EH (cell line): ENCODE measurements at places on chromosomes 7 and 10.

DNA sequence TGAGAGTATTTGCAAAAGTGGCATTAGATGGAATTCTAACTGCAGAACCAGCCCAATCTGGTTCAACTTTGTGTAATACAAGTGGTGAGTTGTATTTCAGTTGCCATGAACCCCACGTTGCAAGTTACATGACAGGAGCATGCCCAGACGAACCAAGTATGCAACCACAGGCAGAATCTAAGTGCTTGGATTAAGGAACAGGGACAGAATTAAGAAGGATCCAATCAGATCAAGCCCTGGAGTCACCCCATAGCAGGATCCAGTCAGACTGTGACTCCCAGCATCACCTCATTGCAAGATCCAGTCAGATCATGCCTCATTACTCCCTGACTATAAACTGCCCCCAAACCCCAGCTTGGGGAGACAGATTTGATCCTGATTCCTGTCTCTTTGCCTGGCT is 388.7 kb upstream of the NRP1 start:
- no peak for DNase-seq

DNA sequence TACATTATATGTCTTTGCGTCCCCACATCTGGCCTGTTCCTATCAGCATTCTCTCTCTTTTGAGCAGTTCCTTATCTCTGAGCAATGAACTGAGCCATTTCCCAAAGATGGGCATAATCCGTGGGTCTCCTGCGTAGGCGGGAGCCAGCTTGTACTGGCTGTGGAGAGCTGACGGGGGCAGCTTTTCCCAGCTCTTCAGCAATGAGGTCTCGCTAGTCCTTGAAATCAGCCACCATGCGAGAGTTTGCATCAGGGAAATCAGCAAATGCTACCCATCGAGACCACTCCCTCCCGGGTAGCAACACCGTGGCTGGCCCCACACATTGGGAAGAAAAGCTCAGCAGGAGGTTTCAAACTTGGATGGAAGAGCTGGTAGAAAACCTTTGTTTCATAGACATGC is 51.9 kb upstream of the FAM180A start:
- no peak for DNase-seq

- peak; percentile 67 for DNase-seq
Observed at GRCh38 chr7:105655067-105655466, 73.8 kb upstream of the EFCAB10 start.

DNA sequence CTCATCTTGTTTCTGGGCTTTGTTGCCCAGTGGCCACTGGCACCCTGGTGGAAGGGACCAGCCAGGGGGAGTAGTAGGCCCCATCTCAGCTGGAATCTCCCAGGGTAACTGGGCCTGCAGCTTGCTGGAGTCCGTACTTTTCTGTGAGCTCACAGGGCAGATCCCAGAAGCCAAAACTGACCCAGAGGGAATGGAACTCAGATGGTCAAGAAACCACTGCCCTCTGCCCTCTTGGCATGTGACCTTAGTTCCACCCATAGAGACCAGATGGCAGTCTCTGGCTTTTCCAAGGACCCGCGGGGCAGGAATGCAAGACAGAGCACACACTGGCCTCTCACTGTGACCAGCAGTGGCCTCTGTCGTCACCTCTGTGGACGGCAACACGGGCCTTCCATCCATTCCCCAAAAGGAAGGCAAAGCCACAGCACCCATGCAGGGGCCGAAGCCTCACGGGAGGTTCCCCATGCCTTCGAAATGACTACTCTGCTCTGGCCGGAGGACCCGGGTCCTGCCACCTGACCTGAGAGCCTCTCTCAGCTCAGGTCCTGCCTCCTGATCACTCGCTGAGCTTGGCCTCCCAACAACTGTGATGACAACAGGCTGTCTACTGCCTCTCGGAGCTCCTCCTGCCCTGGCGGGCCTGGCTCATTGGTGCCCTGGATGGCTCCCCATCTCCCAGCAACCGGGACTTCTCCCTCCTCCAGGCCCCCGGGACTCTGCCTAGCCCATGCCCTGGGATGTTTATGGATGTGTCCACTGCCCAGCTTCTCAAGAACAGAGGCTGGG is 29.9 kb downstream of the MYL10 start:
- DNase-seq = peak; percentile 35

GRCh38 chr7:129780257-129780973 is 168.9 kb downstream of the NRF1 start:
- no peak for DNase-seq

GRCh38 chr10:128055061-128055868 is 71.0 kb downstream of the MKI67 start:
- DNase-seq = no peak

GRCh38 chr10:86961481-86962091 is 3.2 kb downstream of the SNCG start:
- DNase-seq = peak; percentile 38

DNA sequence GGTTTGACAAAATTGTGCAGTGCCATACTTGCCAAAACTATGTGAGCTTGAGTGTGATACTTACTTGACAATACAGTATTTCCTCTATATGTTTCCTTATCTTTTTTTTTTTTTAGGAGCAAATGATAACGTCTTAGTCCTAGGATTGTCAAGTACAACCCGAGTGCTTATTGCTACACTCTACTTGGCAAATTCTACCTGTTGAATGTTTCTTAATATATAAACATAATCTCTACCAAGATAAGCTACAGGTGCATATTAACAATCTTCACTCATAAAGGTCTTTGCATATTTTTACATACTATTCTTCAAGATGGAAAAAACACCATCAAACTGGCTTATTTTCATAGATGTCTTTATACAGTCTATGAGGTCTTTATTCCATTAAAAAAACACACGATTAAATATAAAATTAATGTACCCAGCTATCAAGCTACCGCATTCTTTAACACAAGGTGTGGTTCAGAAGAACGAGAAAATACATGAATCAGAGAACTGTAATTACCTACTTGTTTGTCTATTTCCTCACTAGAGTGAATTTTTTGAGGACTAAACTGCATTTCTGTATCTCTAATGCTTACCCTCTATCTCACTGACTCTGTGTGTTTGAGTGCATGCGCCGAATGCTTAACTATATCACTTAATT is 76.1 kb upstream of the PDSS1 start:
- no peak for DNase-seq

DNA sequence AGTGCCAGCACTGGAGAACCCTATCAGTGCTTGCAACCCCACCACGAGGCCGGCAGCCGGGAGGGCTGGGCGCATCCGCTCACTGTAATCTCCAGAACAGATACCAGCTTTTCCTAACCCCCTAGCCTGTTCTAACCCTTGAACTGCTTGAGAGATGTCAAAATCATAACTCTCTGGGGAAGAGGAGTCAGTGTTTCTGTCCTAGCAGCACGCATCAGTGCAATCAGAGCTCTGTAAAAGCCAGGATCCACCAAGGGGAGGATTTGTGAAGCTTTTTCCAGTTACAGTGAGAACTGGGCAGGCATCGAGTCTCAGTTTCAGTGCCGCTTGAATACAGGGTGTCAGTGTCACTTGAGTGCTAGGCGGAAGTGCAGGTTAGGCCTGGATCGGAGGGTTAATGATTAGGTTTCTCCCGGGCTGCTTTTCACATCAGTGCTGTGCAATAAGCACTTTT is 104.5 kb upstream of the INSYN2A start:
- no peak for DNase-seq

- DNase-seq = peak; percentile 47
Observed at GRCh38 chr7:50629238-50629901, 64.2 kb upstream of the DDC start.

- DNase-seq = no peak
Observed at GRCh38 chr10:34698248-34698831, 116.8 kb downstream of the PARD3 start.

- DNase-seq = no peak
Observed at GRCh38 chr7:42928754-42929153, 3.2 kb downstream of the PSMA2 start.

DNA sequence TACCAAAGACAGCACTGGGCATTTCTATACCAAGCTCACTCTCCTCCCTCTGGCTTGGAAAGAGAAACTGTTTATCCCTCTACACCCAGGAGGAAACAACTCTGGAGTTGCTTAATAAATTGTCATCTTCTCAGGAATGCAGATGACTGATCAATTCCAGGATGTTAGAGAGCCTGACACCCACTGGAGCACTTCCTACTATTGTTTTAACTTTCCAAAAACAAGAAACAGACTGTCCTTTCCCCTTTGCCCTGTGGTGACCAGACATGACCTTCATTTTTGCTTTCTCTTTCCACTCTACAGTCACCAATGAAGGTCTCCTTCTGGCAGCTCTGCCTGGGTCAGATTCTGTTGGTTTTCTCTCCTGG is 19.6 kb downstream of the GIMAP4 start:
- no peak for DNase-seq

DNA sequence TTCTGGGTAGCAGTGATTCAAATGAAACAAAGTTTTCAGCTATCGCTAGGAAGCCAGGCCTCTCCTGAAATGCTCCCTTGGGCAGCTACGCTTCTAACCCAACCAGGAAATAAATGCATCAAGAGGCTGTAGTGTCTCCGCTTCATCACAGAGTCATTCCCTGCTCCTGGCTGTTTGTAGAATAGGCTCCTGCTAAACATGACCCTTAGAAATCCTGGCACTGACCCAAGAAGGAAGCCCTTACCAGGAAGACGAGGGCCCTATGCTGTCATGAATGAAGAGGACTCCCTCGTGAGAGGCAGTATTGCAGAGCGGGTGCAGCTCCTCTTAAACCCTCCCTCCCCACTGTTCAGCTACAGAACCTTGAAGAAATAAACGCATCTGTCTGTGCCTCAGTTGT is 48.3 kb downstream of the NOD1 start:
- no peak for DNase-seq

GRCh38 chr7:148620749-148621359 is 30.3 kb downstream of the C7orf33 start:
- DNase-seq = no peak

- peak; percentile 20 for DNase-seq
Observed at GRCh38 chr10:28564905-28565304, 32.0 kb downstream of the WAC start.
